ENCODE measurements at places on chromosomes 4 and X. TPM values are rescaled to one million over a fixed set of nuclear protein-coding genes. Genes with fewer than 3 reads are reported as not detected.

Gene DDIT4L
- total RNA-seq: 0.81 TPM

DNA sequence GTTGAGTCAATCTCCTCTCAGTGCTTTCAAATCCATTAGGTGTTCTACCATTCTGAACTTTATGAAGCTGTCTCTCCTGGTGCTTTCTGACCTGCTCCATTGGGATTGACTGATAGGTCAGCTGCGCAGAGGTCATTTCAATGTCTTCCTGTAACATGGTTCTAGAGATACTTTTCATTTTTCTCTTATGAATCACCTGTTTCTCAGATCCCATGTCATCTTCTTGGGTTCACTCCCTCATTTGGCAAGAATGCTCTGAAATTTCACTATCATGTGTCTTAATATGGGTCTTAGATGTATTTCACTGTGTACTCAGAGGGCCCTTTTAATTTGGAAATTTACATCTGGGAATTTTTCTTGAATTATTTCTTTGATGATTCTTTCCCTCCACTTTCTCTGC, 13.8 kb upstream of the PGM2 start:
- no peaks in the 10 kb centered on the region for H3K4me1 ChIP-seq
- H3K4me3 ChIP-seq: no peak overlapping the region
- DNase-seq: no peak
- H3K27ac ChIP-seq: no peak overlapping the region
- no peaks in the 10 kb centered on the region for H3K36me3 ChIP-seq
- no peaks in the 10 kb centered on the region for H3K27me3 ChIP-seq

Gene CSAG3
- not detected for total RNA-seq

- no peak overlapping the region for H3K27ac ChIP-seq
- no peaks in the 10 kb centered on the region for H3K36me3 ChIP-seq
- no peak overlapping the region for H3K4me3 ChIP-seq
- no peaks in the 10 kb centered on the region for H3K27me3 ChIP-seq
Observed at GRCh38 chrX:104749951-104750610, 184.1 kb downstream of the IL1RAPL2 start.

GRCh38 chr4:95102162-95102790, 344.5 kb downstream of the BMPR1B start:
- no peaks in the 10 kb centered on the region for H3K36me3 ChIP-seq
- no peak overlapping the region for H3K27ac ChIP-seq
- no peak overlapping the region for H3K4me3 ChIP-seq

Gene PDE6B
- 4.2 TPM for total RNA-seq

DNA sequence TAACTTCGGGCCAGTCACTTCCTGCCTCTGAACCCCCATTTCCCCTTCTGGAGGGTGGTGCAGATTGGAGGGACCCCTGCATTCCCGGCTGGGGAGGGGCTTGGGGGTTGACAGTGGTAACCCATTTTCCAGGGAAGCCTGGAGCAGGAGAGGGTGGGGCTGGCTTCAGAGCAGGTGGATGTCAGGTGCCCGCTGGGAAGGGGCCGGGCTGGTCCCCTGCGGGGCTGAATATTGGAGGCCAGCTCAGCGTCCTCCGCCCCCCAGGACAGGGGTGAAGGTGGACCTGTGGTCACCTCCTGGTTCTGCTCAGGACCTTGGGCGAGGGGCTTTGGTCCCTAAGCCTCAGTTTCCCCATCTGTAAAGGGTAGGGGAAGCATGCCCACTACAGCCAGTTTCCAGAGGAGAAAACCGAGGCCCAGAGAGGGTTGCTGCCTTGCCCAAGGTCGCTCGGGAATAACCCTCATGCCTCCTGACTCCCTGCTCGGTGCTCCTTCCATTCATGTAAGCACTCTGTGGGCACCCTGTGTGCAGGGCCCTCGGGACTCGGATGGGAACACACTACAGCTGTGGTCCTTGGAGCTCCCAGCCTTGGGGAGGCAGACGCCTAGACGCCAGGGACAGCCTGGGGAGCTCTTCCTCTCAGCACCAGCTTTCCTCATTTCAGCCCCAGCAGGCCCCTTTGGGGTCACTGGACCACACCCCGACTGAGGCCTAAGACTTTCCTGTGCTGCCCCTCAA, 683 bp downstream of the MAN2B2 start:
- H3K27ac ChIP-seq: peak overlapping the region; percentile 82
- no peak for DNase-seq
- peaks cover 21% of the 10 kb centered on the region for H3K4me1 ChIP-seq
- H3K36me3 ChIP-seq: peaks cover 37% of the 10 kb centered on the region

Gene XKRX
- 15.8 TPM for total RNA-seq

GRCh38 chrX:13128104-13128503, 83.7 kb upstream of the FAM9C start:
- H3K27ac ChIP-seq: no peak overlapping the region
- H3K36me3 ChIP-seq: no peaks in the 10 kb centered on the region
- H3K27me3 ChIP-seq: no peaks in the 10 kb centered on the region
- peaks cover 13% of the 10 kb centered on the region for H3K4me1 ChIP-seq
- no peak overlapping the region for H3K4me3 ChIP-seq

DNA sequence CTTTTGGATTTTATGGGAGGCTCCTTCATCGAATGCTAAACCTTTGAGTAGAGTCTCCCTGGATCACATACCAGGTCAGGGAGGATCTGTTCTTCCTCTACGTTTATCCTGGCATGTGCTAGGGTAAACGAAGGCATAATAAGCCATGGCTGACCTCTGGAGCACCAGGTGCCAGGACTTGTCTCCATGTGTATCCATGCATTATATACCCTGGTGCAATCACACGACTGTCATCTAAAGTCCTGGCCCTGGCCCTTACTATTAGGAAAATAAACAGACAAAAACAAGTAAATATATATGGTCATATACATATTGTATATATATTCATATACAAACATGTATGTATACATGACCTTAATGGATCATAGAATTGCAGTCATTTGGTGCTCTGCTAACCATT, 21.2 kb downstream of the EREG start:
- DNase-seq: no peak
- H3K4me1 ChIP-seq: no peaks in the 10 kb centered on the region
- H3K36me3 ChIP-seq: no peaks in the 10 kb centered on the region
- no peak overlapping the region for H3K27ac ChIP-seq
- H3K4me3 ChIP-seq: no peak overlapping the region

DNA sequence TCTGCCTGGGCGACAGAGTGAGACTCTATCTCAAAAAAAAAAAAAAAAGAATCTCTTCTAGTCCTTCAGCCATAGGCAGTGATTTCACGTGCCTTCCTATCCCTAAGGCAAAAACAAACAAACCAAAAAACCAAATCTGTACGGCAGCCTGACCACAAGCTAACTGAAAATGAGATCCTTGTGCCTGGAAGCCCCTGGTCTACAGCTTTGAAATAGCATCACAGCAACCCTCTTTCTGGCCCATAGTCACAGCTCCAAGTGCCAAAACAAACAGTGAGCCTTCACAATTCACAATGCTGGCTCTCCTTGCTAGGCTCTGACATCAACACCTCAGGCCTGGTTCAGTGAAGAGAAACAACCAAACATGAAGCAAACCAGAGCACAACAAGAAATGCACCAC, 46.1 kb downstream of the TMEM150C start:
- H3K27ac ChIP-seq: no peak overlapping the region
- no peak for DNase-seq
- no peaks in the 10 kb centered on the region for H3K36me3 ChIP-seq
- H3K4me3 ChIP-seq: no peak overlapping the region
- no peaks in the 10 kb centered on the region for H3K4me1 ChIP-seq
- H3K27me3 ChIP-seq: no peaks in the 10 kb centered on the region

DNA sequence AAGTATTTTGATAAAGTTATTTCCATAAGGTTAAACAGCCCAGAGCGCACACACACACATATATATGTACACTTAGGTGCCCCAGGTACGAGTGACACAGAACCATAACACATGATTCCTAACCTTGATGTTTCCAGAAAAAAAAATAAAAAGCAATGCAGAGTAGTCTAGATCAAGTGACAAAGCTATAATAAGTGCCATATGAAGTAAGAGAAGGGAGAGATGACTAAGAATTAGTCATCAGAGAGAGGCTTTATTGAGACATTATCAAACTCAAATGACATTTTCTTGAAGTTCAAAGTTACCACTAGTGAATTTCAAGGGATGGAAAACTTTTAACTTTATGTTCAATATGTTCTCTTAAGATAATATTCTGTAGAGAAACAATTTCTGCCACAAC, 215.0 kb downstream of the HTR2C start:
- no peak overlapping the region for H3K4me3 ChIP-seq
- no peaks in the 10 kb centered on the region for H3K36me3 ChIP-seq
- no peaks in the 10 kb centered on the region for H3K27me3 ChIP-seq

DNA sequence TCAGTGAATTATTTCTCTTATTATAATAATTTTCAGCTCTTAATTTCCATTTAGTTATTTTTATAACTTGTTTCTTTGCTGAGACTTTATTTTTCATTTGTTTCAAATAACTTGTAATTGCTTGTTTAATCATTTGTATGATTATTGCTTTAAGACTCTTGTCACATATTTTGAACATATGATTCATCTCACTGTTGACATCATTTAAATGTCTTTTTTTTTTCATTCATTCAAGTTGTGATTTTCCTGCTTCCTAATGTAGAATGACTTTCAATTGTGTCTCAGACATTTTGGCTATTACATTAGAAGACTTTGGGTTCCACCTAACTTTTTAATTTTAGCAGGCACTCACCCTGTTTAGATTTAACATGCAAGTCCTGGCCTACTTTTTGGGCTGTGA, 234.8 kb upstream of the DIPK2B start:
- no peaks in the 10 kb centered on the region for H3K27me3 ChIP-seq
- no peak for DNase-seq
- no peaks in the 10 kb centered on the region for H3K4me1 ChIP-seq

GRCh38 chrX:133608406-133608805, 193.1 kb upstream of the GPC4 start:
- DNase-seq: no peak
- H3K27ac ChIP-seq: no peak overlapping the region
- no peaks in the 10 kb centered on the region for H3K27me3 ChIP-seq
- no peaks in the 10 kb centered on the region for H3K4me1 ChIP-seq
- H3K4me3 ChIP-seq: no peak overlapping the region
- H3K36me3 ChIP-seq: no peaks in the 10 kb centered on the region

Gene SLC49A3
- total RNA-seq: 37.1 TPM

- no peaks in the 10 kb centered on the region for H3K4me1 ChIP-seq
- no peak overlapping the region for H3K4me3 ChIP-seq
- H3K36me3 ChIP-seq: no peaks in the 10 kb centered on the region
- H3K27me3 ChIP-seq: no peaks in the 10 kb centered on the region
- H3K27ac ChIP-seq: no peak overlapping the region
Observed at GRCh38 chr4:100657187-100657586, 139.4 kb upstream of the EMCN start.

DNA sequence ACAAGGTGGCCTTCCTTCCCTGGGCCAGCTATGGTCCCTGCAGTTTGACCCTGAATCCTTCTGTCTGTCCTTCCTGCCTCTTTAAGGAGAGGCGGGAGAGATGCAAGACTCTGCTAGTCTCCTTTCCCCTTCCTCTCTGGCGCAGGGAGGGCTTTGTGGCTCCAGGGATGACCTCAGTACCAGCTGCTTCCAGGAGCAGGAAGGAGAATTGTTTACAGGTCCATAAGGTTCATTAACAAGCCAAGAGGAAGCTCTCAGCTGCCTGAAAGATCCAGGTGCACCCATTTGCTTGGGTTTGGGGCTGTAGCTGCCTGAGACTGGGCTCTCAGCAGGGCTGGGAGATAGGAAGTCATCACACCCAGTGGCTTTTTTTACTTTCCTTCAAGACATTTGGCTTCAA, 4.0 kb upstream of the FATE1 start:
- no peaks in the 10 kb centered on the region for H3K4me1 ChIP-seq
- H3K4me3 ChIP-seq: no peak overlapping the region
- no peak overlapping the region for H3K27ac ChIP-seq
- no peaks in the 10 kb centered on the region for H3K27me3 ChIP-seq

- H3K27ac ChIP-seq: no peak overlapping the region
- H3K4me3 ChIP-seq: no peak overlapping the region
- no peaks in the 10 kb centered on the region for H3K4me1 ChIP-seq
- H3K36me3 ChIP-seq: no peaks in the 10 kb centered on the region
- DNase-seq: no peak
- no peaks in the 10 kb centered on the region for H3K27me3 ChIP-seq
Observed at GRCh38 chr4:111813555-111814140, 331.6 kb upstream of the FAM241A start.

Data from upper lobe of left lung (tissue), 6 donors.